Naive thymus-derived CD4-positive, alpha-beta T cell (primary cell): ENCODE measurements at places on chromosomes 16 and 17. TPM values are rescaled to one million over a fixed set of nuclear protein-coding genes. Genes with fewer than 3 reads are reported as not detected.

DNA sequence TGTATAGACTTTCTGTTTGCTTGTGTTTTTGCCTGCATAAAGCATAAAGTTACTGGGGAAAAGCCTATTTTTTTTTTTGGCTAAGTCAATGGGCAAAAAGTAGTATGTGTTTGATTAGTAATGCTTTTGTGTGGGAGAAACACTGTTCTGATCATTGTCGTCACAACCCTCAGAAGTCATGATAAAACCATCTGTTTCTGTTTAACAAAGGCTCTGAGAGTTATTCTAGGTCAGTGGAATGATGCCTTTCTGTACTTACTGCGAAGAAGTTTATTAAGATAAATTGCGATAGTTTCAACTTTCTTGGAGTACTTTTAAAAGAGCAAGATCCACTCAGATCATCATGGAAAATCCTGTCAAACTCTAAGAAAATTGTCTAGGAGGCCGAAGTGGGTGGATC, 80.9 kb downstream of the PRKCA start:
- no peaks in the 10 kb centered on the region for H3K36me3 ChIP-seq
- no peak overlapping the region for H3K27ac ChIP-seq
- DNase-seq, result no peak
- peaks cover 23% of the 10 kb centered on the region for H3K4me1 ChIP-seq

The FBXW10 gene
- not detected for total RNA-seq

DNA sequence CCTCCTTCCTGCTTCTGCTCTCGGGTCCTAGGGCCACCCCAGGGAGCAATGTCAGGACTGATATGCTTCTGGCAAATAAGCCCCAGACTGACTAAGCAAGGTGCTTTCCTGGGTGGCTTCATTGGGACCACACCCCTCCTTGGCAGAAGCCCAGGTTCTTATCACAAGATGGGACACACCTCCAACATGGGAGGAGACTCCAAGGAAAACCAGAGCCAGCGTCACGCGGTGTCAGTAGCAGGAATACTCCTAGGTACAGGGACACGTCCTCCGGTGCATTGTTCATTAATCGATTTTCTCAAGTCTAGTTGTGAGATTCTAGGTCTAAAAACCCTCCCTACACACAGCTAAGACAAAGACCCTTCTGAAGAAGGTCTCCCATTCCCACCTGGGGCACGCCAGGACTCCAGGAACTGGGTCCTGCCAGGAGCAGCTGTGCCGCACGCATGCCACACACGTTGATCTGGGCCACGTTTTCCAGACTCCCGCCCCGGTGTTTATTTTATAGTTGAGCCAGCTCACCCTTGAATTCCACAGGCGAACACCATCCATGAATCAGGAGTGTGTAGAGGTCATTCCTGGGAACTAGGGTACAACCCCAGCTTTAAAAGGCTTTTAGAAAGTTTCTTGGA, 30.8 kb downstream of the FA2H start:
- H3K36me3 ChIP-seq, result no peaks in the 10 kb centered on the region
- DNase-seq, result no peak
- H3K4me3 ChIP-seq, result no peak overlapping the region
- no peak overlapping the region for H3K27ac ChIP-seq

DNA sequence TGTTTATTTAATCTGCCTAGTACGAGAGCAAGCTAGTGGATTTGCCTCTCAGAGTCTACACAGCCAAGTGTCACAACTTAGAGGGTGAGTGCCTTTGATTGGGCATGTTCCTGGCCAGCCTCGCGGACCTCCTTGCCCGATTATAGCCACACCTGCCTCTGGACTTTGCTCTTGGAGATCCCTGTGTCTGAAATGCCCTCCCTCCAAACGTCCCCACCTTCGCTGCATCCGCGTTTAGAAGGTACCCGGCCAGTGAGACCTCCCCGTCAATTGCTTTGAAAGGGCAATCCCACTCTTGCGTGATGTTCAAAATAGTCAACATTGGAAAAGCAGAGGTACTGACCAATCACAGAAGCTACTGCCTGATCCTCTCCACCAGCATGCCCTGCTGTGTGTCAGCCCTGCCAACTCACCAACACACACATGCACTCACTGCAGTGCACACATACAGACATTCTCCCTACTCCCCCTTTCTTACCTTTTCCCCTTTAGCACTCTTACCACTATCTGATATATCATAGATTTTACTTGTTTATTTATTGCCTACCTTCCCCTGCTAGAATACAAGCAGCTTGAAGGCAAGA, 6.5 kb upstream of the SDK2 start:
- no peaks in the 10 kb centered on the region for H3K27me3 ChIP-seq
- no peaks in the 10 kb centered on the region for H3K36me3 ChIP-seq
- no peak overlapping the region for H3K4me3 ChIP-seq
- no peak for DNase-seq
- H3K27ac ChIP-seq, result no peak overlapping the region
- no peaks in the 10 kb centered on the region for H3K4me1 ChIP-seq

- peaks cover 49% of the 10 kb centered on the region for H3K27me3 ChIP-seq
- no peak overlapping the region for H3K4me3 ChIP-seq
- H3K36me3 ChIP-seq, result no peaks in the 10 kb centered on the region
Observed at GRCh38 chr17:48639136-48639535, 13.0 kb upstream of the HOXB9 start.

GRCh38 chr16:84737192-84738011, 37.6 kb downstream of the USP10 start:
- H3K4me3 ChIP-seq, result no peak overlapping the region
- H3K27ac ChIP-seq, result no peak overlapping the region
- no peaks in the 10 kb centered on the region for H3K27me3 ChIP-seq
- H3K36me3 ChIP-seq, result peaks cover 19% of the 10 kb centered on the region
- no peak for DNase-seq
- H3K4me1 ChIP-seq, result peaks cover 23% of the 10 kb centered on the region

The ARL17B gene
- 28.6 TPM for total RNA-seq

The EME1 gene
- 0.61 TPM for total RNA-seq

DNA sequence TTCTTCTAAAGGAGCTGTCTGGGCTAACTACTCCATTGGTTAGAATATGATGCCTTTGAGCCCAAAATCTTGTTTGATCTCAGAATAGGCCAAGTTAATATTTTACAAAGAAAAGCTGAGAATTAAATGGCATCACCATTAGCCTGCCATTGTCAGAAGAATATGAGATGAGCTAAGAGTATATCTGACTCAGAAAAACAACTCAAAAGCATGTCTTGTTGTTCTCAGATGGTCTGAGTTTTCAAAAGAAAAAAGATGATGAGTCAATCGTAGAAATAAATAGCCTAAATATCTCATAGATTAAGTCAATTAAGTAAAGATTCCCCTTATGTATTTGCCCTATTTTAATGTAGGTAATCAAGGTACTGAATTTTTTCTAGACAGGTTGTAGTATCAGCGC, 197.1 kb upstream of the TBX2 start:
- H3K4me1 ChIP-seq, result no peaks in the 10 kb centered on the region
- no peak overlapping the region for H3K4me3 ChIP-seq
- no peak for DNase-seq
- no peaks in the 10 kb centered on the region for H3K27me3 ChIP-seq
- H3K36me3 ChIP-seq, result no peaks in the 10 kb centered on the region

The C16orf92 gene
- total RNA-seq, result not detected

DNA sequence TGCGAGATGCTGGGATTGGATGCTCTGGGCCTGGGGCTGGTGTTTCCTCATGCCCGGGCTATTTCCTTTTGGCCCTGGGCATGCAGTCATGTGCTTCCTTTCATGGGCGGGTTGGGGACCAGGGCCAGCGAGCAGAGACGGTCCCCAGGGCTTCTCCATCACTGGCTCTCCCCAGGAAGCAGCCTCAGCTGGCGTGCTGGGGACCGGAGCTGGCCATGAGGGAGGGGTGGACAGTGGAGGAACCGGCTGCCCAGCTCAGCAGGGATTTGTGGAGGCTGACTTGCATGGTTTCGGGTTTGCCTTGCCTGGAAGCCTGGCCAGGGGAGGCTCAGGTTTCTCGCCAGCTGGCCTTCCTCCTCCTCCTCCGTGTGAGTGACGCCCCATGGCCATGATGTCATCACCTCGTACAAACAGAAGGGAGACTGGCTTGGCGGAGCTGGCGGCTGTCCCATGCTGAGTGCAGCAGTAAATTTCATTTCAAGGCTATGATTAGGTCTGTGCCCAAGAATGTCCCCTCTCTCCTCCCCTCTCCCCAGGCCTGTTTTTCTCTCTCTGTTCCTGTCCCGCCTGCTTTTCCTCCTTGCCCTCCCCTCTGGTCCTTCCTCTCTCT, 8.9 kb upstream of the TIMP2 start:
- H3K36me3 ChIP-seq, result no peaks in the 10 kb centered on the region
- H3K27me3 ChIP-seq, result no peaks in the 10 kb centered on the region
- DNase-seq, result no peak
- no peaks in the 10 kb centered on the region for H3K4me1 ChIP-seq
- no peak overlapping the region for H3K27ac ChIP-seq
- H3K4me3 ChIP-seq, result no peak overlapping the region

DNA sequence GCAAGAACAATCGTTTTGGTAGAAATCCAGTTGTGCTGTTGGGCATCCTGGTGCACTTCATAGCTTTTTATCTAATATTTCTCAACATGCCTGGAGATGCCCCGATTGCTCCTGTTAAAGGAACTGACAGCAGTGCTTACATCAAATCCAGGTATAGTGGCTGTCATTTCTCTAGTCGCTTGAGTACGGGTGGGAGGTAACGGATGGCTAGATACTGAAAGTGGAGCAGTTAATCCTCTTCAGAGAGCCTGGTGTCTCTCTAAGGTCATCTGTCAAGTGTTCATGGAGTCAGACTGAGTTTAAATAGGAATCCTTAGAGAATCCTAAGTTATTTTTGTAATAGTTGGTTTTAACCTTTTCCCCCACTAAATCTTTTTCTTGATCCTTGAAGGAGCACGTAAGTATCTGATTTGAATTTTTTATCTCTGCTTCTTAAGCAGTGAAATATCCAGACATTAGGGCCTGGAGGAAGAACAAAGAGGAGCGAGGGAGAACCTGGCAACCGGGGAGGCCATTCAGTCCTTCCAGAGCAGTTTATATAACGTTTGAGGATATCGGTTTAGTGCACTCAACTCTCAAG, 37.2 kb downstream of the MFSD11 start:
- peaks cover 13% of the 10 kb centered on the region for H3K4me1 ChIP-seq
- no peak overlapping the region for H3K4me3 ChIP-seq
- H3K27me3 ChIP-seq, result no peaks in the 10 kb centered on the region
- no peak overlapping the region for H3K27ac ChIP-seq

The FNDC8 gene
- total RNA-seq, result not detected

DNA sequence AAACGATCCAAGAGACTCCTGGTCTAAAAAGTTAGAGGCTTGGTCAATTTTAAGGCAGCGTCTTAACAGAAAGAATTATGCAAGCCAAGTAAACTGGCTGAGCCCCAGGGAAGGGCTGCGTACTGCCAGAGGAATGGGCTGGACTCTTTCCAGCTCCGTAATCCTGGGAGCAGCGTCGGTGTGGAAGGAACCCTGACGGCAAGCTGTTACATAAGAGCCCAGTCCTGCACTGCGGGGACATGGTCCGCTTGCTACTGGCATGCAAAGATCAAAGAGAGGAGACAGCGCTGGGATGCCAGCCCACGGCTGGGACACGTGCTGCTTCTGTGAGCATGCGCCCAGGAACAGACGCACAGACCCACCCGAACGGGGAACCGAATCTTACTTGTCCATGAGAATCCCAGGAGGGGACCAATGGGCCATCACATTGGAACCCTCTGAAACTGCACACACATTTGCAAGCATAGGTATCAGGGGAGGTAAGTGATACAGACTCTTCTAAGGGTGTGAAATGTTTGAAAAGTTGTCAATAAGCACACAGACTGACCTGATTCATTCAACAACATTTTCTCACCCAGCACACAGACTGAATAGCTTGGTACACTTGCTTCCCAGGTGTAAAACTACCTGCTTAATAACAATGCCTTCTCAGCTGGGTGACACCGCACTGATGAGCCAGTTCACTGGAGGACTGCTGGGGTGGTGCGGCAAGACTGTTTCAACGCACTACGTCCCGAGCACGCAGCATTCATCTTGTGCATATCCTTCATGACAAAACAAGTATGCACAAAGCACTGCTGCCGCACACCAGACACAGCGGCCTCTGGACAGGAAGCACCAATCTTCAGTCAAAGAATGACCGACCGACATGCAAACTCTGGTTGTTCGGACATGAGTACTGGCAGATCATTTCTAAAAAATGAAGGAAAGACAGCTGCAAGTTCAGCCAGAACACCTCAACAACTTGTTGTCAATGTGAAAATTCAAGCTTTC, 94.9 kb downstream of the ANKRD11 start:
- H3K27me3 ChIP-seq, result no peaks in the 10 kb centered on the region
- H3K27ac ChIP-seq, result no peak overlapping the region
- H3K4me3 ChIP-seq, result no peak overlapping the region
- H3K4me1 ChIP-seq, result peaks cover 15% of the 10 kb centered on the region

GRCh38 chr16:50735629-50736122, 6.2 kb upstream of the CYLD start:
- no peak overlapping the region for H3K4me3 ChIP-seq
- no peaks in the 10 kb centered on the region for H3K27me3 ChIP-seq
- H3K36me3 ChIP-seq, result no peaks in the 10 kb centered on the region
- no peaks in the 10 kb centered on the region for H3K4me1 ChIP-seq
- DNase-seq, result no peak

GRCh38 chr16:22320572-22321339, 23.5 kb downstream of the POLR3E start:
- no peak overlapping the region for H3K4me3 ChIP-seq
- no peak overlapping the region for H3K27ac ChIP-seq
- H3K36me3 ChIP-seq, result peaks cover 8% of the 10 kb centered on the region
- no peaks in the 10 kb centered on the region for H3K27me3 ChIP-seq
- DNase-seq, result no peak

The ARL5C gene
- total RNA-seq, result not detected

The GCGR gene
- total RNA-seq, result not detected

GRCh38 chr17:43881181-43881580, 26.2 kb downstream of the MPP2 start:
- no peak overlapping the region for H3K4me3 ChIP-seq
- H3K4me1 ChIP-seq, result no peaks in the 10 kb centered on the region
- DNase-seq, result no peak
- no peaks in the 10 kb centered on the region for H3K36me3 ChIP-seq
- no peak overlapping the region for H3K27ac ChIP-seq
- no peaks in the 10 kb centered on the region for H3K27me3 ChIP-seq

DNA sequence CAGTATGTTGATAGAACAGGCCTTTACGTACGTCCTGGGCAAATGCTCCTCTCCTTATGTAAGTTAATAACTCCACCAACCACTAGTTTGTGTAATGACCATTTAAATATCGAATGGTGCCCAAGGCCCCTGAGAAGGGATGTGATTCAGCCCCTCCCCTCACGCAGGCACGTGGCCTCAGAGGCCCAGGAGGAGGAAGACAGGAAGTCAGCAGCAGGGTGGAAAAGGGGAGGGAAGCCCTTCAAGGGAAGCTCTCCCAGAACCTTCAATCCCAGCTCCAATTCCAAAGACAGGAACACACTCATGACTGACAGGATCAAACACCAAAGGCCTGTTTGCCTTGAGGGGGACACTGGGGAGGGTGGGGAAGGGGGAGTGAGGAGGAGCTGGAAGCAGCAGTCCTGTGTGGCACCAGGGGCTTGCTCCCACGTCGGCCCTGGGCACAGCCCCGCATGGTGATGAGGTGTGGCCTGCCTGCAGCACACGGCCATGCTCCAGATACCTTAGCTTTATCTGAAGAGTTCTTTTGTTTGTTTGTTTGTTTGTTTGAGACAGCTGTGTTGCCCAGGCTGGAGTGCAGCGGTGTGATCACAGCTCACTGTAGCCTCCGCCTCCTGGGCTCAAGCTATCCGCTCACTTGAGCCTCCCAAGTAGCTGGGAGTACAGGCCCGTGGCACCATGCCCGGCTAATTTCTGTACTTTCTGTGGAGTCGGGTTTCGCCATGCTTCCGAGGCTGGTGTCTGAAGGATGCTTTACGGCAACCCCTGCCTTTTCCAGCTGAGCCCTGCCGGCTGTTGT, 105.0 kb downstream of the ZNF778 start:
- no peaks in the 10 kb centered on the region for H3K27me3 ChIP-seq
- no peak overlapping the region for H3K4me3 ChIP-seq
- no peak for DNase-seq
- peak overlapping the region; percentile 29 for H3K27ac ChIP-seq

The SRL gene
- total RNA-seq, result not detected

The KCNAB3 gene
- 17.5 TPM for total RNA-seq

The CCL3 gene
- 55.4 TPM for total RNA-seq

The MEIOB gene
- total RNA-seq, result not detected
